Vagina (tissue), 2 donors: ENCODE measurements at places on chromosomes 6 and 20. TPM values are rescaled to one million over a fixed set of nuclear protein-coding genes. Genes with fewer than 3 reads are reported as not detected.
A peak's percentile ranks its signal among the peaks of the same experiment; 100 is the strongest.

TENT5A gene
- 20.6 TPM for total RNA-seq

MATN4 gene
- not detected for total RNA-seq

LAMA2 gene
- total RNA-seq = 91.1 TPM

TNXB gene
- total RNA-seq = 207 TPM

BNIP5 gene
- not detected for total RNA-seq

PAX1 gene
- total RNA-seq = not detected

TEAD3 gene
- total RNA-seq = 29.0 TPM

TINAG gene
- total RNA-seq = not detected

DEFB132 gene
- total RNA-seq = not detected

- DNase-seq = no peak
Measured at GRCh38 chr6:4620284-4621151, 155.7 kb upstream of the CDYL start.

DNA sequence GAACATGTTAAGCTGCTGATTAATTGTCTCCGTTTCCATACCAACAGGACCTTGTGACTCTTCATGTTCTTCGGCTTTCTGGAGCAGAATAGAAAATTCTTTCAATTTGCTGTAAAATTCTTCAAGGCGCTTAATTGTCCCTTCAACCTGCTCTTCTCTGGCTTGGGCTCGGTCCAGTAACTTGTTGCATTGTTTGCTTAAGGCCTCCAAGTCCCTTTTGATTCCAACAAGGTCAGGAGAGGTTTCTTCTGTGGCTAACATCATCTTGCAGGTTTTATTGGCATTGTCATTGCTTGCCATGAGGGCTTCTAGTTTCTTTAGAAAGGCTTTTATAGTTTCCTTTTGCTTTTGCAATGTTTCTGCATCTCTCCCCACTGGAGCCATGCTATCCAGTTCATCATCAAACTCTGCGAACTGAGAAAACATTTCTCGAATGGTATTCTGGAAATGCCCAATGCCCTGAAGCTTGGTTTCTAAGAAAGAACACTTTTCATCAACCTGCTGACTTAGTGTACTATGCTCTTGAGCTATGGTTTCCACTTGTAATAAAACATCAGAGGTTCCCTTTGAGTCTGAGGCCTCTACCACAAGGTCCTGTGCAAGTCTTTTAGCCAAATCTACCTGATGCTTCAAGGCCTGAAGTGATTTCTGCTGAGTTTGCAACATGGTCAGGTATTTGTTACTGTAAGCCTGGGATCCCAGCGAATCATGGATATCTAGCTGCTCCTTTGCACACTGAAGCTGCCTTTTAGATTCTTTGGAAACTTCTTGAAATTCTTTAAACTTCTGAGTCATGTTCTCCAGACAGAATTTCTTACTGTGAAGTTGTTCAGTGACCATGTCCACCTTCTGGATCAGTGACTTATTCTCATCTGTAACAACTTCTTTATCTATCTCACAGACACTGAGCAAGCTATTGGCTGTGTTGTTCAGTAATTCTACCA is 90.2 kb downstream of the DST start:
- DNase-seq = no peak

- no peak for DNase-seq
Measured at GRCh38 chr20:3932681-3933080, 43.5 kb downstream of the PANK2 start.

DNA sequence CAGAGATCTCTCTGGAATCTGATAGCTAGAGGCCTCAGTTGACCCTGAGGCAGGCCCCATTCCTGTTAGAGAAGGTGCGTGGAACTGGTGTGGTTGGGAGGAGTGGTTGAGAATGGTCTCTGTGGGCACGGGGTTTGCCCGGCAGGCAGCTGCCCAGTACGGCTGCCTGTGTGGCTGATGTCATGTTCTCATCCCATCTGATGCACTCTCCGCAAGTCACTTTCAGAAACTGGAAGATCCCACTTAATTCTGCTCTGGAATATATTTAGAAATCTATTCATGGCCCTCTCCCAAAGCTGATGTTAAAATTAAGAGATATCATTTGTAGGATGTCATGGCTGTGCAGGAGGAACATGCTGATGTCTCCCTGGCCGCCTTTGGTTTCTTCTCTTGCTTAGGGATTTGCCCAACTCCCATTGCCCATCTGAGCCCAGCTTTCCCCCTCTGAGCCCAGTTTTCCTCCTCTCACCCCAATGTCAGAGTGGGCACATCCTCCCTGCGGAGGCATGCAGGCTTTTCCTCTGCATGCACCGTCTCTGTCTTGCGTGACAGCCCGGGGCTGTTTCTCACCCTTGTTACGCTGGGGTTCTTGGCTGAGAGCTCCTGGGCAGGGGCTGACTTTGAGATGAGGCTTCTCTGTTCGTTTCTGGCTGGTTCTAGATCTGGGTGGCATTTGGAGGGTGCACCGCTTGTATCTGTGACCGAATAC is 21.0 kb downstream of the PHACTR3 start:
- DNase-seq = no peak

DNA sequence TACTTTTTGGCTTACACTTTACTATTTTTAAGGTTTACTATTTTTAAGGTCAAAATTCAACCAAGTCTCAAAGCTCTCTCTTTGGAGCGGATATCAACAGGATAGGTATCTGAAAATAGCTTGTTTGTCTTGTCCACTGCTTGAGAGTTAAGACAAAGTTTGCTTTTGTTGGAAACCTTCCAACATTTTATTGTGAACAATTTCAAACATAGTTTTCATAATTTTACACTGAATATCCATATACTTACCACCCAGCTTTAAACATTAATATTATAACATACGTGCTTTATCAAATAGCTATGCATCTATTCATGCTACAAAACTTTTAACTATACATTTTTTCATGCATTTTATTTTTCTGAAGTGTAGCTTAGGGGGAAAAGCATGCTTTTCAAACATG is 109.9 kb downstream of the FYN start:
- DNase-seq = no peak

DNA sequence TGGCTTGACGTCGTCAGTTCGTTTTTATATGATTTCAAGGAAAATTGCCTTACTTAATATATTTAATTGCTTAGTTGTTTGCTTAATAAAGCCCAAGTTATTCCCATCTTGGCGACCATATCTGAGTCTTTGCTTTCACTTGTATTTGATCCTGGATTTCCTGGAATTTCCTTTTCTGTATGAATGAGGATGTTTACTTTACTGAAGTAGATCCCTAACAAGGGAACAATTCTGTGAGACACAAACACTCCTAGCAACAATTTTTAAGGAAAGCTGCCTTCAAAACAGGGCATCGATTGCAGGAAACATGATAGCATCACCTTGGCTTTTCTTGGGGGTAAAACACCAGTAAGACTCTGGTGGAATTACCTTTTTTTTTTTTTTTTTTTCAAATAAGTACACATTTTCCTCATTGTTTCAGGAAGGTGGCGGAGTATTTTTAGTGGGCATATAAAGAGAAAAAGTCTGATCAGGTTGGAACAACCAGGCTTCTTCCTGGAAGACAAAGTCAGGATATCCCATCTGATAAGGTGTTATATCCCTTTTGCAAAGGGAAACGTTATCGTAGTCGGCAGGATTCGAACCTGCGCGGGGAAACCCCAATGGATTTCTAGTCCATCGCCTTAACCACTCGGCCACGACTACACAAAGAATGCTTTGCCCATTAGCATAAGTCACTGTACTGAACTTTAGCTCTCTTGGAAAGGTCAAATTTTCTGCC is 68.5 kb upstream of the ZNF184 start:
- no peak for DNase-seq

GRCh38 chr20:16279320-16279719 is 293.9 kb downstream of the KIF16B start:
- no peak for DNase-seq

DNA sequence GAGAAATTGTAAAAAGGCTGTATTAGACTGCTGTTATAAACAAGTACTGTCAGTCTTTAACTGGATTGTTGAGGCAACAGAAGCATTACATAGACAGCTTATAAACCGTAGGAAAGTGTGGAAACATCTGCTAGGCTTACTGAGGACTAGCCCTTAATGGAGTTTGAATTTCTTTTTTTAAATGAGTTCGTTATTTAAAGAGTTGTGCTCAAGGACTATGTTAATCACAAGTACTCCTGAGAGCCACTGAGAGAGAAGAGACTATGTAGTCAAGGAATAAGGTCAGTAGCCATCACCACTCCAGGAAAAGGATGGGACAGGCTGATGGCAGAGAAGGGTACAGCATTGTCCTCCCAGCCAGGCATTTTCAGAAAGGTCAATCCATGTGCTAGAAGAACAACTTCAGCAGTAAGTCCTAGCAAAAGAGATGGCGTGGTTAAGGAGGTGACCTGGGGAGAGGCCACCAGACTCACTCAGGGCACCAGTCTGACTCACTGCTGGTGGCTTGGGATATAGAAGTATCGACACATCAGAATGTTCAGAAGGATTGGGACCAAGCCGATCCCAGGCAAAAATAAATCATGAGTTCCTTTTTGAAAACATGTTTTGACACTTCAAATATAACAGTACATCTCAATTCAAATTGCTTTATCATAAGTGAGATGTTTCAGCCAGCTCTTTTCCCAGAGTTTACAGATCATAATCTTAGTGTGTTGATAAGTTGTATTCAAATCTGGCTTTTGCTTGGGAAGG is 6.4 kb downstream of the RPS12 start:
- DNase-seq = no peak

GRCh38 chr6:9316831-9317230 is 881.5 kb upstream of the SLC35B3 start:
- no peak for DNase-seq

DNA sequence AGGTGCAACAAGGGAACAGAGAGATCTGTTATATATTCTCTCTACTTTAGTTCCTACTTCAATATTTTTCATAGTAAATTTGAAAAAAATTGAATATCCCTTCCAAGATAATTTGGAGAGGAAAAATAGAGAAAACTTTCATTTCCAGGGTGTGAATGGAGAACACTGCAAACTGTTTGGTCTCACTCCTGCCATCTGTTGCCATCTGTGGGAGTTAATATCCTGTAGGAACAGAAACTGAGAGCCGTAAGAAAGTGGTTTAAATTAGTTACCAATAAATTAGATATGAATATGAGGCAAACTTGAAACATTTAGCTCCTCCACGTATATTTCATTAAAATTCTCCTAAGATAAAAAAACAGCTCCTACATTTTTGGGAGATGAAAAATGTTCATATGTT is 4.2 kb downstream of the ZNF337 start:
- no peak for DNase-seq

GRCh38 chr6:41931792-41932191 is 9.8 kb downstream of the CCND3 start:
- no peak for DNase-seq

DNA sequence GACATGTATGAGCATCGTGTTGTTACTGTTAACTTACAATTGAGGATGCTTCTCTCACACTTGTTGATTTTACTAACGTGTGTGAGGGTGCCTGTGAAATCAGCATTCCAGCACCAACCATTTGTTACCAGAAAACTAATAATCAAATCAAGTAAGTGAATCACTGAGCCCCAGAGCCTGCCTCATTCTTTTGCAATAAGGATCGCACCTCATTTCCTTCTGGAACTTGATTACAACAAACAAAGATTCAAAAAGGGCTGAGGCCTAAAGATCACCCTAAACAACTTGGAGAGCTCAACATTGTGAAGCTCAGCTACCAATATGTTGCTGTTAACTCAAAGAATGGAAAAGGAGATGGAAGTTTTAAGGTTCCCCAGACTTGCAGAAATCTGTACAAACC is 274.7 kb downstream of the TFAP2A start:
- no peak for DNase-seq

GRCh38 chr6:2977290-2977689 is 5.9 kb upstream of the SERPINB6 start:
- DNase-seq = no peak

DNA sequence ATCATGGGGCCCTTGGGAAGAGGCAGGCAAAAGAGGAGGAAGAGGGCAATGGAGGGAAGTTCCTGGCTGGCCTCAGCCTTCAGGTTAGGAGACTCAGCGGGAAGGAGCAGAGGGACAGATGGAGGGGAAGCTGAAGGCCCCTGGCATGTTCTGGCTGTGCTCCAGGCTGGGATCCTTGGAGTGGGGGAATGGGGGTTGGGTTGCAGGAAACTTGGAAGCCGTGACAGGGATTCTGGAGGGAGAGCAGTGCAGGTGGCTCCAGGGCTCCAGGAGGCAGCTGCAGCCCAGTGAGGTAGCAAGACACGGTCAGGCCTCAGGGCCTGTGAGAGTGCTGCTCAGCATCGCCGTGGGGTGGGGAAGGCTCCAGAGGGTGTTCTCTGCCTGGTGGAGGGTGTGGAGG is 64.6 kb upstream of the SCP2D1 start:
- no peak for DNase-seq

DNA sequence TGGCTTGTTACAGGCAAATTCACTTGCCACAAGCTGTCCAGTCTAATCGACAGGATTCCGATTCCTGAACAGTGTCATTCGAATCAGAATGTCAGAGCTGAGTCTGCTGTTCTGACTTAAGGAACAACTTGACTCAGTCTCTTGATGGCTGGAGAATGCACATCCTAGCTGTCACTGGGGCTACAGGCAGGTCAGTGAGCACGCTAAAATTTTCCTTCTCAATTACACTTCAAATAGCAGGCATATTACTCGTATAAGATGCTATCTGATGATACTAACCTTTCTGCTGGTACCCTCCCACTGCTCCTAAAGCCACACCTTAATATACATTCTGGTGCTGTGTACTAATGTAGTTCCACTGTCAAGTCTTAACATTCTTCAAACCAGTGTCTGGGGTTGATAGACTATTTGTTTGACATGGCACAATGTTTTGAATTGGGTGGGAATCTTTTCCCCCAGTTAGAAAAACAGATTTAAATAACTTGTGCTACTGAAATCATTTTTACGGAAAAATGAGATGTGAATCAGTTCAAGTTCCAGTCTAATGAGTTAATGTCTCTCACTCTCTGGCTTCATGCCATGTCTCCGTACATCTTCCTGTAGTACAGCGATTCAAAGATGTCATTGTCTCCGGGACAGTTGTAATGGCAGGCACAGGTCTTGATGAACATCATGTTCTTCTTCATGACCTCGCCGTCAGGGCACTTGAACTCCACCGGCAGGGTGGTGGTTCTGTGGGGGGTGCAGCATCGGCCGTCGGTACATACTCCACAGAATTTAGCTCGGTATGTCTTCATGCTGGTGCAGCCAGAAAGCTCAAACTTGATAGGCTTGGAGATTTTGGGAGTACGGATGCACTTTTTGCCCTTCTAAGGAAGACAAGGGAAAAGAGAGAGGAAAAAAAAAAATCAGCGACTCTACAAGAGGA is 2.2 kb downstream of the CCN2 start:
- no peak for DNase-seq

GRCh38 chr6:43173591-43174262 is 2.7 kb downstream of the SRF start:
- DNase-seq = peak; percentile 91
